ENCODE measurements at places on chromosomes 5 and 9.

GRCh38 chr9:101510459-101510858 is 23.2 kb upstream of the RNF20 start:
- no peak for DNase-seq

DNA sequence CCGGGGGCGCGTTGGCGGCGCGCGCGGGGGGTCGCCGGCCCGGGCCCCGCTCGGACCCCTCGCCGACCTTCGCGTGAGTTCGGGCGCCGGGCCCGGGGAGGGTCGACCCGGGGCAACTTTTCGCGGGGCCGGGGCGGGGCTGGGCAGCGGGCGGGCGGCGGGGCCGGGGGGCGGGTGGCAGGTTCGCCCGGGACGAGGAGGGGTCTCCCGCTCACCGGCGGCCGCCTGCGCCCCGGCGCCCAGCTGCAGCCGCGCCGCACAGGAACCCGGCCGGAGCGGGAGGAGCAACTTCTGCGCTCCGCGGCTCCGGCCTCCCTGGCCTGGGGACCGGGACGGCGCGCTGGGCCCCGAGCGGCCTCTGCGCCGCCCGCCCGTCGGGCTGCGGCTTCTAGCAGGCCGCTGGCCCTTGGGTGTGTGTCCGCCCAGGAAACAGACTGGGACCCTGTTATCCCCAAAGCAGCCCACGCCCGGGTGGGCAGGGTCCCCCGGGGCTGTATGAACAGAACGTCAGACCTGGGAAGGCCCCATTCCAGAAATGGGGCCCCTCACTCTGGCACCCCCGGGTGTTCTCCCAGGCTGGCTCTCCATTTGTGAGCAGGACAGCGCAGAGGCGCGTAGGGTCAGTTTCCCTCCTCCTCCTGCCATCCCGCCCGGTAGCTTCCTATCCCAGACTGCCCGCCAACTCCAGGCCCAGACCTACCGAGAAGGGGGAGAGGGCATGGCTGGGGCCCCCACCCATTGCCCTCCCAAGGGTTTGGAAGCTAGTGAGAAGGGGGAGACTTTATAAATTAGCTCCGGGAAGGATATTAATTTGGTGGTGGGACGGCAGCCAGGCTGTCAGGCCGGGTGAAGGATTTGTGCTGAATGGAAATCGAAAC is 708 bp downstream of the RXRA start:
- DNase-seq, result no peak

DNA sequence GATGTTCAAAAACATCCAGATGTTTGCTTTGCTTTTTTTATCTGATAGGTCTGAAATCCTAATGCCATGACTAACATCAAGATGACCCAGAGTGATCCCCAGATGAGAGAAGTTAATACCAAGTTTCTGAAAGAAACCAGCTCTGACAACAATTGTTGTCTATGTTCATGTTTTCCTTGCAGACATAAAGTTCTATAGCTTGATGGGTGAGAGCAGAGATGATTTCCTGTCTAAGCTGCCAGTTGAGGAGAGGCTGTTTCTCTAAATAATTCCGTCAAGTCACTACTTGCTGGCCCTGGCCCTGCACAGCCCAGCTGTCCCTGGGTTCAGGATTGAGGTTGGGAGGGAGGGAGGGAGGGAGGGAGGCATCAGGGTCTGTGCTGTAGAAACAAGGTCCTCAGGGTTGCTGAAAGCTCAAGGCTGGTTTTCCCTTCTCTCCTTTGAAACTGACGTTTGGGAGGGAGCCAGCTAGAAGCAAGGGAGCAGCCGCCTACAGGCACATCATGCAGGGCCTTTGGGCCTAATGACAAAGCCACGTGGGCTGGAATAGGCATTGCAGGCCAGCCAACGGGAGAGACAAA is 3.9 kb downstream of the SPARC start:
- peak; percentile 54 for DNase-seq

- DNase-seq, result no peak
These were observed 42.7 kb downstream of the SVEP1 start for GRCh38 chr9:110536822-110537221.

GRCh38 chr9:136081113-136081825 is 13.8 kb downstream of the NACC2 start:
- DNase-seq, result no peak

- DNase-seq, result no peak
These were observed 282.9 kb upstream of the ANKRD55 start for GRCh38 chr5:56516035-56516434.

GRCh38 chr5:92942762-92943161 is 638.3 kb downstream of the NR2F1-AS1 start:
- DNase-seq, result no peak

GRCh38 chr5:78648359-78649210 is at the start of gene LHFPL2:
Gene LHFPL2, minus strand, starts transcription at chr5:78648772. Its CDS starts 138,559 bp downstream, at chr5:78510213.
- peak; percentile 76 for DNase-seq

DNA sequence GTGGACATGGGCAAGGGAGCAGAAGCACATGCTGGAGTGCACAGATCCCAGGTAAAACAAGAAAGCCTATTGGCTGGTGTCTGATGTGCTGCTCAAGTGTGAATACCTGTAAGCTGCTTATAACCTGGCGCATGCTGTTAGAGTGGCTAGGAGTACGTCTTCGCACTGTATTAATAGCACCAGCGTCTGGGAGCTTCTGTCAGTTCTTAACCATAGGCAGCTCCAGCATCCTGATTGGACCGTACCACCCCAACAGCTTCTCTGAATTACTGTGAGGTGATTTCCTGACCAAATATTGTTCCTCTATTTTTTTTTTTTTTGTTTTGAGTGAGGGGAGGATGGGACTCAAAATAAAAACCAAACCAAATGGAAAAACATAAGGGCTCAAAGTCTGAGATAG is 987.6 kb downstream of the PTPRD start:
- DNase-seq, result no peak
